ENCODE measurements at places on chromosomes 16 and 17.

GRCh38 chr16:73713251-73713650, 583.4 kb upstream of the PSMD7 start:
- DNase-seq, result no peak

DNA sequence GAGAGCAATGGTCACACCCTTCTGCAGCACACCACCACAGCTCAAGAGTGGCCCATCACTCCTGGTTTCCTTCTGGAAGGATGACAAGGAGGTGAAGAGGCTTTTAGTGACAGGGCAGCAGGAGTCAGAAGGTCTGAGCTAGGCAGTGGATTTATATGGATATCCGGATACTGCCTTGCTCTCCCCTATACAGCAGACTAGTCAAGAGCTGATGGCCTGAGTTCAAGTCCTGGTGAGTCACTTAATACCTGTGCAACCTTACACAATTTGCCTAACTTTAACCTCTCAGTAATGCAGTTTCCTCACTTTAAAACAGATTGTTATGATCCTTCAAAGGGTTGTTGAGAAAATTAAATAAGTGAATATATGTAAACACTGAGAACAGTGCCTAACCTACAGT, 22.9 kb downstream of the MYO18A start:
- no peak for DNase-seq

DNA sequence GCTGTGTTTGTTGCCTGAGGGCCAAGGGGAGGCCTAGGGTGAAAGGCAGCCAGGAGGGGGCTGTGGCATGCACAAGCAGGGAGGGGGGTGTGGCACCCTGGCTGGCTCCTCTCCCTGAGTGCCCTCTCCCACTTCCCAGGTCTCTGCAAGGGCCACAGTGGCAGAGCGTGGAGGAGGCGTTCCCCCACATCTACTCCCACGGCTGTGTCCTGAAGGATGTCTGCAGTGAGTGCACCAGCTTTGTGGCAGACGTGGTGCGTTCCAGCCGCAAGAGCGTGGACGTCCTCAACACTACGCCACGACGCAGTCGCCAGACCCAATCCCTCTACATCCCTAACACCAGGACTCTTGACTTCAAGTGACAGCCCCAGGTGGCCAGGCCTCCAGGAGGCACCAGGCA, 3.5 kb upstream of the TCF25 start:
- no peak for DNase-seq

DNA sequence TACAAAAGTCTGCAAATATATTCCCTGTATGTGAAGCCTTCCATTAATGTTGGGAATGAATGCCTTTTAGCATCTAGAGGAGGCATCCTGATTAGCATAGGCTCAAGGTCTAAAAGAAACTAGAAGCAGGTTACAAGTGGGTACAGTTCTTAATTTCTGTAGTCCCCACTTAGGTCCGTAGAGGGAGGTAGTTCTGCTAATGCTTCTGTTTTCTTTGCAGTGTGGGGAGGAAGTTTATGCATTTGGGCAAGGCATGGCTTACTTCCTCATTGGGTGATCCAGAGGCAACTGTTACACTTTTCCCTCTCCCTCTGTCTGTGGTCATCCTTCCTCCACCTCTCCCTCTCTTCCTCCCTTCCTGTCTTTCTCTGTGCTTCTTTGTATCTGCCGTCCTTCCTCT, 108.4 kb upstream of the ZKSCAN2 start:
- DNase-seq, result no peak

DNA sequence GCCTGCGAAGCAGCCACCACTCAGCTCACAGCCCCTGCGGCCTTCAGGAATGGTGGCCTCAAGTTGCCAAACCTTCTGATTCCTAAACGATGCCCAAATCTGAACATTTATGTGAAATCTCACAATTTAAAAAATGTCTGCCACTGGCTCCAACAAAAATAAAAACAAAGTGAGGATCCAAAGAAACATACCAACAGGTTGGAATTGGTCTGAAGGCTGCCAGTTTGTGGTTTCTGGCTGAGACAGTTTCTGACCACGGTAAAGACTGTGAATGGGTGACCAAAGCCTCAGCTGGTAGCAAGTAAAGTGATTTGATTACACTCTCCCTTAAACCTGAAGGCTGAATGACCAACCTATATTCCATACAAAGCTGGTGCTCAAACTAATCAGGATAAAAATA, 24.9 kb downstream of the LITAFD start:
- no peak for DNase-seq
